H54 (cell line): ENCODE measurements at places on chromosomes 5 and 9.

- peak; percentile 93 for DNase-seq
These were observed at the start of gene SLC35D2 for GRCh38 chr9:96383165-96383942. SLC35D2 (minus strand) TSS chr9:96383711; CDS start chr9:96383634, 77 bp downstream.

- DNase-seq = no peak
These were observed 2.9 kb downstream of the NR2F1-AS1 start for GRCh38 chr5:93577854-93578812.

GRCh38 chr5:26674846-26675245 is 363.5 kb downstream of the CDH9 start:
- DNase-seq = no peak

GRCh38 chr5:11139217-11139865 is 378.3 kb upstream of the DAP start:
- DNase-seq = no peak

DNA sequence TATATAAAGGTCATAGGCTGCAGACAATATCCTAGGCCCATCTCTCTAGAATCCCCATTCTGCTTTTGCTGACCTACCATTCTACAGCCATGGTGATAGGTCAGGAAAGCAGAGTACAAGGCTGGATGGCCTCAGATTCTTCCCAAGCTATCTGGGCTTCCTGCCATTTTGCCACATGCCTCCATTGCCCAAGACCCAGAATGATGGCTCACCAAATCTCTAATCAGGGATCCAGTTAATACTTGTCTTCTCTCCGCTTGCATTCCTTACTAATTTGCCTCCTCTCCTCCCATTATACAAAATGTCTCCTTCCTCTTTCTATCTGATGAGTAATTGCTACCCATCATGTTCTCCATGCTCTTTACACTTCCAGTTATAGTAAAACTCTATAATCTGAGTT is 22.7 kb upstream of the NDUFS4 start:
- DNase-seq = no peak

GRCh38 chr9:131203431-131204218 is 72.7 kb downstream of the FAM78A start:
- no peak for DNase-seq

DNA sequence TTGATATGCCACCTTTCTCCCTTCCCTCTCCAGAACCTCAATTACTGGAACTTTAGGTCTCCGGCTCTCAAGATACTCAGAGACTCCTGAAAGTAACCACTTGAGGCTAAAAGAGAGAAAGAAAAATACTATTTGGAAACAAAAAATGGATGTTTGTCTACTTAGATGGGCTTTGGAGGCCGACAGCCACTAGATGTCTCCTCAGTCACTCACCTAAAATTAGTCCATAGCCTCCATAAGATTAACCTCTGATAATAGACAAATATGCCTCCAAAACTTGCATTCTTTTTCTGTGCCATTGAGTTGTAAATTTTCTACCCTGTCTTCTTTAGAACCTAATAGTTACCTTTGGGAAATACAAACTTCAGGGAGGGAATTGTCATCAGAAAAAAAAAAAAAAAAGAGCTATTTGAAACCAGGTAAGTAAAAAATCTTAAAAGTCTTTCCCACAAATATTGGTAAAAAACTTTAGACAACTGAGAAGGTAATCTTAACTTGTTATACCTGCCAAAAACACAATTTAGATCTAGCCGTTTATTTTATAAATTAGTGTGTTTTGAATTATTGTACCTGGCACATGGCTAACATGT is 11.2 kb upstream of the PCDH1 start:
- DNase-seq = no peak

DNA sequence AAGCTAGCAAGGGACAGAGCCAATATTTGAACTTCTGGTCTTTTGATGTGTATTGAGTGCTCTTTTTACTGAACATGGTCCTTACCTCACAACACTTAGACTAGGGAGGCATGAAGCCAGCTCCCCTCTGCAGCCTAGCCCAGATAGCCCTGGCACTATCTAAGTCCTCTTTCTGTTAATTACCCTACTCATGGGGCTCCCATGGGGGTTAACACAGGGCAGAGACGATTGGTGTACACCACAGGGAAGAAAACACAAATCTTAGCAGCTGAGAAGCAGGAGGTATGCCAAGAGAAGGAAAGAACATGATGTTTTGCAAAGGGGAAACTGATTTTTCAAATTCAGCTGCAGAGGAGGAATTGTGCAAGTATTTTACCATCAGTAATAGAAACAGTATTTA is 383.8 kb downstream of the TMEM232 start:
- DNase-seq = no peak

GRCh38 chr9:99753436-99753835 is 68.2 kb upstream of the NR4A3 start:
- no peak for DNase-seq

DNA sequence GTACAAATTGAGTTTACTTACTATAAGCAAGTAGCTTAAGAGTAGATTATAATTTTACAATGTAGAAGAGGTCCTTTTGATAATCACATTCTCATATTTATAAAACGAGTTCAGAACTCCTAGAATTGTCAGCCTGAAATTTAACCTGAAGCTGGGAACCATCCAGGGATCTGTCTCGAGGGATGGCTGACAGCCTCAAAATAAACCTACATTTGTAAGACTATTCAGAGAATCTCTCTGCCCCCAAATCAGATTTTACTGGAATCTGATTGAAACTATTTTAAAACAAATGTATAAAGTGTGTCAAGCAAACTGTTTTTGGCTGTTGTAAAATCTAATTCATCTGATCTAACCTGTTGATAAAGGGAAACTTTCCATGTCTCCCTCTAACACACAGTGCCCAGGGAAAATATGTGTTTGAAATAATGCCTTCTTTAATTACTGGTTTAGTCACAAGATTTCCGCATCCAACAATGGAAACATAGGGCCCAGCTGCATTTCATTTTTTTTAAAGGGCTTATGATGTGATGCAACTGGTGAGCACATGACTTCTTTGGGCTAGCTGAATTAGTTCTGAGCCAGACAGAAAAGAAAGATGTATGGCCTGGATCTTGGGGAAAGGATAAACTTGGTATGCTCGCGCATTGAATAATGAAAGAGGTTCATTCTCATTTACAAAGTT is 30.3 kb downstream of the SLC25A46 start:
- no peak for DNase-seq

- no peak for DNase-seq
These were observed 76.0 kb downstream of the ARL15 start for GRCh38 chr5:54234304-54234933.

- DNase-seq = no peak
These were observed 42.2 kb upstream of the UGT3A2 start for GRCh38 chr5:36108758-36109460.

DNA sequence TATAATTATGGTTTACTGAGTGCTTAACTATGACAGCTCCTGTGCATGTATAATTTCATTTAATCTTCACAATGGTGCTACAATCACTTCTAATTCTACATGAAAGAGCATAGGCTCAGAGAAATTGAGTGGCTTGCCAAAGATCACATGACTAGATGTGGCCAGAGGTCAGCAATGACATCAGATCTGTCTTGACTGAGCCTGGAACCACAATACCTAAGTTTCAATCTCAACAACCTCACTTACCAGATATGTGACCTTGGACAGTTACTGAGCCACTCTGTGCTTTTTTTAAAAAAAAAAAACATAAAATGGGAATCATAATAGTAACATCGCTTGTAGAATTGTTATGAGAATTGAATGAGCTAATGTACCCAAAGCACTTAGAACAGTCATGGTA is 130.7 kb downstream of the TRIM32 start:
- no peak for DNase-seq

DNA sequence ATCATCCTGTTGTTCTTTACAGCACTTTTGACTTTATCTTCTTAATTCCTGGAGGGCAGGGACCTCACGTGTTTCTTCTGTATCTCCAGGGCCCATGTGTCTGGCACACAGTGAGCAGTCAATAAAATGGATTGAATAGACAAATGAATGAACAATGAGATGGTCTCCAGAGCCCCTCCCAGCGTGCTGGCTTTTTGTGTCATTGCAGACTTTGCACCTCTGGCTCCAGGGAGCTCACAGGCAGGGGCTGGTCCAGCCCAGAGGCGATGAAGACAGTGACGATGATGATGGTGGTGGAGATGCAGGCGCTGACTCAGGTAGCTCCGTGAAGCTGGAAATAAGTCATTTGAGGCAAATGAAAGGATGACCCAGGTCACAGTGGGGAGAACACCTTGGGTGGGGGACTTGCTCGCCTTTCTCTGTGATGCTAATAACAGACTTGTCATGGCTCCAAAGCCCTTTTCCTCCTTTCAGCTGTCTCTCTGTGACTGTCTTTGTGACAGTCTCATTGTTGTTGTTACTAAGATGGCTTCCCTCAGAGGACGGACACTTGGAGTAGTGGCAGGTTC is 30.4 kb upstream of the FABP6 start:
- DNase-seq = no peak

DNA sequence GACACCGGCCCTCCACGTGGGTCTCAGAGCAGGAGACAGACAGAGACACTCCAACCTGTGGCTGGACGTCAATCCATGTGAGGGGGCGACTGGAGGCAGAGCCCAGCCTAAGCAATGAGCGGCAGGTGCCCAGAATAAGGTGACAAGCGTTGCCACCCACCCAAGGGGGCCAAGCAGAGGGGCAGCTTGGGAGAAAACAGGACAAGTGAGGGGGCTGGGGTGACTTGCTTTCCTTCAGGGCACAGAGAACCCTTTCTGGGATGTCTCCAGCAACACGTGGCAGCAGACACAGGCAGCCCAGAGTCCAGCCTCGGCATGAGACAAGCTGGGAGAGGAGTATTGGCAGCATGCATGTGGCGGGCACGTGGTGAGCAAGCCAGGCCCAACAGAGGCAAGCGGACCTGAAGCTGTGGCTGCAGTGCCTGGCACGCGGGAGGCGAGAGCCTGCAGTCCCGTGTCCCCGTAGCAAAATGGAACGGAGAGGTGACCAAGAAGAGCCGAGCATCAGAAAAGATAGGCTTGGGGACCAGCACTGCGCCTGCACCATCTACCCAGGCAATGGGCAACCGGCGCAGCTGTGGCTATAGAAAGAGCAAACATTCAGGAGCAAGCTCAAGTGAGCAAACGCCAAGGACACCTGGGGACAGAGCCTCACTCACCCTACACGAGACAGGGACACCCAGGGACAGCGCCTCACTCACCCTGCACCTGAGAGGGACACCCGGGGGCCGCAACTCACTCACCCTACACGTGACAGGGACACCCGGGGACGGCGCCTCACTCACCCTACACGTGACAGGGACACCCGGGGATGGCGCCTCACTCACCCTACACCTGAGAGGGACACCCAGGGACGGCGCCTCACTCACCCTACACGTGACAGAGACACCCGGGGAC is 6.2 kb downstream of the TERT start:
- DNase-seq = no peak
